Activated naive CD4-positive, alpha-beta T cell (primary cell): ENCODE measurements at places on chromosomes 1 and 21.

- no peak for DNase-seq
Observed at GRCh38 chr1:25469177-25469576, 38.5 kb downstream of the MACO1 start.

- no peak for DNase-seq
Observed at GRCh38 chr1:213883618-213884017, 104.2 kb upstream of the PROX1 start.

GRCh38 chr1:234164098-234164709 is 209.1 kb upstream of the COA6 start:
- no peak for DNase-seq

GRCh38 chr1:171653796-171654195 is 1.3 kb upstream of the MYOC start:
- no peak for DNase-seq

GRCh38 chr21:39715804-39716397 is 29.1 kb upstream of the IGSF5 start:
- DNase-seq, result no peak

DNA sequence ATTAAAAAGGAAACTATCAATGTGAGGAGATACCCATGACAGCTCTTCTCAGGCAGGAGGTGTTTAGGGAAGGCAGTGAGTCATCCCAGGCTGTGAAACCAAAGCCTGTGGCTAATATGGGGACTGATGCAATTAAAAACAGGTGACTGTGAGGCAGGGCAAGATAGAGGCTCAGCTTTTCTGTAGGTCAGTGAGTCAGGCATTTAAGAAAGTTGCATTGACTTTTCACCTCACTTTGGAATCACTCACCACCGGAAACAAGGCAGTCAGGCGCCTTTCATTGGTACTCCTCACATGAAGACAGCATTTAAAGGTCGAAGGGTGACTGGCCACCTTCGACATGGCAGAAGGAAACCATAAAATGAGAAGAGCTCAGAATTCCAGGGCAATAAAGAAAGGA is 54.5 kb downstream of the PAPPA2 start:
- DNase-seq, result no peak

DNA sequence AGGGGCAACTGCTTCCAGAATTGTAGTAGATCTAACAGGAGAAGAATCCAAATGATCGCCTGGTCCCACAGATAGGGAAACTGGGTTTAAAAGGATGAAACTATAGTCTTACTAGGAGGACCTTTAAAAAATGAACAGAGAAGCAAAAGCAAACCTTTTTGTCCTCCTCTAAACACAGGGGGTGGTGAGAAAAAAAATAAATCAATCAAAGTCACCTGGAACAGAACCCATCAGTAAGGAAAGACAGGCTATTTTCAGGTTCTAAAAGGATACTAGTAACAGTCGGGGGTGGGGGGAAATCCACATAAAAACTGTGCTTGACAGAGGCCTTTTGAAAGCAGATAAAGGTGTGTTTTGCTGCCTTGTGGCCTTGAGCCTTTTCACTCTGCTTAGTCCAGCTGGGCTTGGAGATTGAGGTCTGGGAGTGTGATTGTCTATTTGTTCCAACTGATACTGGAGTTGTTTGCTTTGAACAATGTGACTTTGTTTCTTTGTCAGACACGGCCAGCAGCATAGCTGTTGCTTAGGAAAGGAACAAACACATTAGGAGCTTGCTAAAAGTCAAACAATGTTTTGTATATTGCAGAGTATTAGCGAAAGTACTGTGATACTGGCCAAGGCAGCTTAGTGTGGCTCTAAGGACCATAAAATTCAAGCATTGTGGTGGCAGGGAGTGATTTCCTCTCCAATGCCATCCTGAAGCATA is 141.1 kb upstream of the IRF2BP2 start:
- no peak for DNase-seq

GRCh38 chr1:15062479-15063099 is 91.0 kb upstream of the TMEM51 start:
- no peak for DNase-seq

- DNase-seq, result no peak
Observed at GRCh38 chr1:90951009-90951408, 70.8 kb downstream of the ZNF644 start.

- DNase-seq, result no peak
Observed at GRCh38 chr1:206117151-206117948, at the start of gene AVPR1B. Gene AVPR1B, minus strand, starts transcription at chr1:206117388. Its CDS starts 498 bp downstream, at chr1:206116890.

- DNase-seq, result no peak
Observed at GRCh38 chr21:34535886-34536285, 23.9 kb upstream of the KCNE1 start.

DNA sequence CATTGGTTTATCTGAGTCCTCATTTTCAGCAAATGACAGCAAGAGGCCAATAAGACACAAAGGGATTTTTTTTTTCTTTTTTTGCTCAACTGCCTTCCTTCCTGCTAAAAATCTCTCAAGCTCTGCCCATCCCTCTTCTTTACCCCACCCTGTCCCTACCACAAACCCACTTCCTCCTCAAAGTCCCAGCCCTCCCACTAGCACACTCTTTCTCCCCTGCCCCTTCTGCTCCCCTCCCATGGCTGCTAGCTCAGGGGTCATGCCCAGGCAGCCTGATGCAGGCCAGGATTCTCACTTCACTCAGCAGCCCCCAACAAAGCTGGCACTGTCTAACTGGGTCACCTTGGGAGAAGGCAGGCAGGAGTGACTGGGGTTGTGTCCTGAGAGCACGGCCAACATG is 28.8 kb upstream of the PPP2R5A start:
- DNase-seq, result no peak

GRCh38 chr1:36088265-36088576 is 471 bp upstream of the ADPRS start:
- no peak for DNase-seq

GRCh38 chr1:57963581-57963980 is 539.7 kb upstream of the DAB1 start:
- DNase-seq, result no peak

GRCh38 chr21:44027607-44028286 is 15.6 kb downstream of the TRAPPC10 start:
- no peak for DNase-seq

- no peak for DNase-seq
Observed at GRCh38 chr1:3352952-3353331, 101.5 kb upstream of the ARHGEF16 start.

DNA sequence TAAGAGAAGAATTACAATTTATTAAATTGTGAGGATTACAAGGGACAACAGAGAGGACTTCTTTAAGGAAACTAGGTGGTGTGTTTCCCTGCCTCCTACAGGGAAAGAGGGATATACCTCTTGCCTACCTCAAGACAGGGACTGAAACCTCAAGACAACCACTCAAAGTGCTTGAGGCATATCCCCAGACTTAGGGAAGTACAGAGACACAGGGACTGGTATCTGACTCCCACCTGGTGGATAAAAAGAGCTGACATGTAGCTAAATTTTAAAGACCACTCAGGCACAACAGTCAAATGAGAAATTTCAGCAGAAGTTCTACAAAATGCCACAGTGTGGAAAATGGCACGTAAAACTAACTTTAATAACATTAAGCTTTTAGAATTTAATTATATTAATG is 21.3 kb downstream of the DENND2C start:
- no peak for DNase-seq

GRCh38 chr21:44708866-44709425 is 2.4 kb downstream of the TSPEAR start:
- DNase-seq, result no peak

DNA sequence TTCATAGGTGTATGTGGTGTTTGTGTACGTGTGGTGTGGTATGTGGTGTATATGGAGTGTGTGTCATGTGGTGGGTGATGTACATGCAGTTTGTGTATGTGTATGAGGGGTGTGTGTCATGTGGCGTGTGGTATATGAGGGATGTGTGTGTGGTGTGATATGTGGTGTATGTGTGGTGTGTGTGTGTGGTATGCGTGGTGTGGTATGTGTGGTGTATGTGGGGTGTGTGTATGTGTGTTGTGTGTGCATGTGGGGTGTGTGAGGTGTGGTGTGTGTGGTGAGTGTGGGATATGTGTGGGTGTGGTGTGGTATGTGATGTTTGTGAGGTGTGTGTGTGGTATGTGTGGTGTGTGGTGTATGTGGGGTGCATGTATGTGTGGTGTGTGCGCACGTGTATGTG is 272.4 kb downstream of the PCP4 start:
- no peak for DNase-seq

DNA sequence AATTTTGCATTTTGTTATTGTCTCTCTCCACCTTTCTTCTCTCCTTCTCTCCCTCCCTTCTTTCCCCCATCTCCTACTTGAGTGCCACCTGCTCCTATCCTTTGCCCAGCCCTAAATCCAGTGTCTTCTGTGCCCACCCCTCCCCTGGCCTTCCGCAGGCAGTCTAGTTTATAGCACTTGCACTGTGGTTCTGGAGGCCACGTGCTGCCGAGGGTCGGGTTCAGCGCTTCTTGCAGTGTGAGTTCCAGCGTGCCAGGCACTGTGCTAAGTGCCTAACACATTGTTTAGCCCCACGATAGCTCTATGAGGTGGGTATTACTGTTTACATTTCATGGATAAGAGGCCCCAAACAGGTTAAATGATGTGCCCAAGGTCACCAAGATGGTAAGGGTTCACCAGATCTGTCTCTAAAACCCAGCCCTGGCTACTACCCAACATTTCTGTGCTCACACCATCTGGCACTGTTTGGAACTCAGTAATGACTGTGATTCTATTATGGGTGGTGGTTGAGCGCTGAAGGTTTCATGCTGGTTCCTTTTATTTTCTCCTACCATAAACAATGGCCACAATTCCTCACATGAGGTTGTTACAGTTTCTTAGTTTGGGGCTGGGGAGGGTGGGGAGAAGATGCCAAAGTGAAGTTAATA is 14.1 kb upstream of the ATP1A4 start:
- no peak for DNase-seq

GRCh38 chr1:24901791-24902470 is 28.1 kb downstream of the RUNX3 start:
- no peak for DNase-seq

GRCh38 chr1:53567450-53567849 is 108.3 kb downstream of the DMRTB1 start:
- no peak for DNase-seq

DNA sequence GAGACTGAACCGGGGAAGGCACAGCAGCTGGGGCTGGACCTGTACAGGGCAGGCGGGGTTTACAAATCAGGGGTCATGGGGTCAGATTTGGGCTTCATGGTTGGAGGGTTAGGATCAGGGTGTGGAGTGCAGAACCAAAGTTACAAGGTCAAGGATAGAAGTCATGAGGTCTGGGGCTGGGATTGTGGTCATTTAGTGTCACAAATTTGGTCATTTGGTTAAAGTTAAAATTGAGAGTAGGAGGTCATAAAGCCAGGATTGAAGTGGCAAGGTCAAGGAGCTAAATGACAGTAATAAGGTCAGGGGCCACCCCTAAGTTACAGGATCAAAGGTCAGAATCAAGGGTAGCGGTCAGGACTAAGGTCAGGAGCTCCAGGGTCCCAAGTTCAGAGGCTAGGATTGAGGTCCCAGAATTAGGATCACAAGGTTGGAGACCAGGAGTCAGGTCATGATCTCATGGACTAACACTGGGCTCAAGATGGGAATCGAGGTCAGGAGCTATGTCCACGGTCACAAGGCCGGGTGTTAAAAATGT is 20.4 kb downstream of the SERINC2 start:
- no peak for DNase-seq

DNA sequence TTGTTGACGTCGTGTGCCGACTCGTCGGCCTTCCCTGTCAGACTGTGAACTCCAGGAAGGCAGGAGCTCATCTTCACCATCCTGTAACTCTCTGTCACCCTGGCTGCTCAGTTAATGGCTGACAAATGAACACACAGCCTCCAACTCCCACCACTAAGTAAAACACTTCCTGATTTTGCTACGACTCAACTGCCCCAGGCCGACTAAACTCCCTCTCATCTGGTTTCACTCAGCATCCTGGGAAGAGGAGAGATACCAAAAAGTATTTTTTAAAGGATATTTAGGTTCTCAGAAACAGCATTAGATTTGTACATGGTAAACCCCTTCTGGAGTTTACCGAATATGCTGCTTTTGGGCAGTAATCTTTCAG is 18.2 kb upstream of the LHX4 start:
- no peak for DNase-seq

DNA sequence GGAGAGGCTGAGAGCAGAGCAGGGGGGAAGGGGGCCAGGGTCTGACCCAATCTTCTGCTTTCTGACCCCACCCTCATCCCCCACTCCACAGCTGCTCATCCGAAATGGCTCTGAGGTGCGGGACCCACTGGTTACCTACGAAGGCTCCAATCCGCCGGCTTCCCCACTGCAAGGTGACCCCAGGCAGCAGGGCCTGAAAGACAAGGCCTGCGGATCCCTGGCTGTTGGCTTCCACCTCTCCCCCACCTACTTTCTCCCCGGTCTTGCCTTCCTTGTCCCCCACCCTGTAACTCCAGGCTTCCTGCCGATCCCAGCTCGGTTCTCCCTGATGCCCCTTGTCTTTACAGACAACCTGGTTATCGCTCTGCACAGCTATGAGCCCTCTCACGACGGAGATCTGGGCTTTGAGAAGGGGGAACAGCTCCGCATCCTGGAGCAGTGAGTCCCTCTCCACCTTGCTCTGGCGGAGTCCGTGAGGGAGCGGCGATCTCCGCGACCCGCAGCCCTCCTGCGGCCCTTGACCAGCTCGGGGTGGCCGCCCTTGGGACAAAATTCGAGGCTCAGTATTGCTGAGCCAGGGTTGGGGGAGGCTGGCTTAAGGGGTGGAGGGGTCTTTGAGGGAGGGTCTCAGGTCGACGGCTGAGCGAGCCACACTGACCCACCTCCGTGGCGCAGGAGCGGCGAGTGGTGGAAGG is 17.1 kb upstream of the HDAC1 start:
- no peak for DNase-seq

- no peak for DNase-seq
Observed at GRCh38 chr1:228089519-228090380, 7.2 kb downstream of the ARF1 start.

DNA sequence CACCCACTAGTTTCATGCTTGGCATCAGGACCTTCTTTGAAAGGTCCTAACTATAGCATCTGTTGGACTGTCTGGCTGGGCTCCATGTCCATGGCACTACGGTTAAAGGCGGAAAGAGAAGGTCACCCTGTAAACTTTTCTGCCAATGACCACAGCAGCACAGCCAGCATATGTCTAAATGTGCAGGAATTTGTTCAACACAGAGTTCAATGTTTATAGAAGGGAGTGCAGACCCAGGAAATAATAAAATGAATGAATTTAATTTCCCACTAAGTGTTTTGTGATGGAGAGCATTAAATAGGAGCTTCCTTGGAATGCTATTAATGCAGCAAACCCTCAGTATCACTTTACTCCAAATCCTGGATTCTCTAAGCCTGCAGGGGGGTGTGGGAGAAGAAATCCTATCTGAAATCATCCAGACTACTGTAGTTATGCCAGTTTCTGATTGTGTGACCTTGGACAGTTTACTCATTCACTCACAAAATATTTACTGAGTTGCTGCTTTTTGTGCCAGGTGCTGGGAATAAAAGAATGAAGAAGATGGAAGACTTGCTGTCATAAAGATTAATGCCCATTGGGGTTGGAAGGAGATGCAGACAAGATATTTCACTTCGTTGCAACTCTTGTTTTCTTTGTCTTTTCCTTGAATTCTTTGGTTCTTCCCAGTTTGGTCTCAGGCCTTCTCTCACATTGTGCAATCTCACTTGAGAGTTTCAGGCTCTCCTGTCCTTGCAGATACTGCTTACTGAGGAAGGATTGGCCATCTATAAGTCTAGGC is 195.0 kb downstream of the ROR1 start:
- DNase-seq, result no peak

- no peak for DNase-seq
Observed at GRCh38 chr21:34779860-34780259, 111.1 kb downstream of the CLIC6 start.
